ENCODE measurements at places on chromosomes 6 and 20. TPM values are rescaled to one million over a fixed set of nuclear protein-coding genes. Genes with fewer than 3 reads are reported as not detected.

DNA sequence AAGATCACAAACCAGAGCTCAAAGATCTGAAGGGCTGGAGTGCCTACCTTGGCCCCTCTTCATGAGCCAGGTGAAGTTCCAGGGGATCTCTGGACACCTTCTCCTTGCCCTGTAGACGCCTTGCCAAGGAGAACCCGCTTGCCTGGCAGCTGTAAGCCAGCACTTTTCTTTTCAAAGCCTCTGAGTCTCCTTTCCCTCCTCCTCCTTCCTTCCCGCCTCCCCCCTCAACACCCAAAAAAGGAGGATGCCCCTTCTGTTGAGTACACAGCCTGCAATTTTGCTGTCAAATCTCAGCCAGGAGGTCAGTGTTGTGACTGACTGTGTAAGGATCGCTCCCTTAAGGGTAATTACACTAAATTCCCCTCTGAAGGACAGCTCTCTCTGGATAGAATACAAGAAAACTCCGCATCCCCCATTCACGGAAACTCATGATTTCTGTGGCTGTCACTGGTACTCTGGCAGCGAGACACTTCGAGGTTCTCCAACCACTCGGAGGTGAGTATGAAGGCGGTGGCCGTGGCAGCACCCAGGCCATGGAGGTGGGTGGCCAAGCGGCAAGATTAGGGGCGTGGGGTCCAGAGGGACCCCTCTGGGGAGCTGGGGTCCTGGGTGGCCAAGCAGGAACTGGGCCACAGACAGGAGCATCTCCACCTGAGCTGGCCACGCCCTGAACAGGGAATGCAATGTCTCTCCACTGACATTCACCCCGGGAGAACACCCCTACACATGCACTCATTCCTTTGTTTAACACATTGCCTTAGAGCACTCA lies 23.2 kb upstream of the FOXP4 start:
- DNase-seq: no peak

GRCh38 chr6:22078288-22078687 lies 218.5 kb downstream of the PRL start:
- no peak for DNase-seq

DNA sequence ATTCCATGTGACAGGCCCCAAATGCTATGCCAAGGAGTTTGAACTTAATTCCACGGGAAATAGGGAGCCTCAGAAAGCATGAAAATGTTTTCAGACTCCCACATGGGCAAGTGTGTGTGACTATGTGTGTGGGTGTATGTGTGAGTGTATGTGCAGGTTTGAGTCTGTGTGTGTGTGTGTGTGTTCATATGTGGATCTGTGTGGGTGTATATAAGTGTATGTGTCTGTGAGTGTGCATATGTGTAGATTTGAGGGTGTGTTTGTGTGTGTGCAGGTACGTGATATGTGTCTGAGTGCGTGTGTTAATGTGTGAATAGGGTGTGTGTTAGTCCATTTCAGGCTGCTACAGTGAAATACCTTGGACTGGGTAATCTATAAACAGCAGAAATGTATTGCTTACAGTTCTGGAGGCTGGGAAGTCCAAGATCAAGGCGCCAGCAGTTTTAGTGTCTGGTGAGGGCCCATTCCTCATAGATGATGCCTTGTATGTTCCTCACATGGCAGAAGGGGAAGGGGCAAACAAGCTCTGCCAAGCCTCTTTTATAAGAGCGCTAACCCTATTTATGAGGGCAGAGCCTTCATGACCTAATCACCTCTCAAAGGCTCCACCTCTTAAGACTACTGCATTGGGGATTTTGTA lies 181.1 kb upstream of the TAB2 start:
- no peak for DNase-seq

DNA sequence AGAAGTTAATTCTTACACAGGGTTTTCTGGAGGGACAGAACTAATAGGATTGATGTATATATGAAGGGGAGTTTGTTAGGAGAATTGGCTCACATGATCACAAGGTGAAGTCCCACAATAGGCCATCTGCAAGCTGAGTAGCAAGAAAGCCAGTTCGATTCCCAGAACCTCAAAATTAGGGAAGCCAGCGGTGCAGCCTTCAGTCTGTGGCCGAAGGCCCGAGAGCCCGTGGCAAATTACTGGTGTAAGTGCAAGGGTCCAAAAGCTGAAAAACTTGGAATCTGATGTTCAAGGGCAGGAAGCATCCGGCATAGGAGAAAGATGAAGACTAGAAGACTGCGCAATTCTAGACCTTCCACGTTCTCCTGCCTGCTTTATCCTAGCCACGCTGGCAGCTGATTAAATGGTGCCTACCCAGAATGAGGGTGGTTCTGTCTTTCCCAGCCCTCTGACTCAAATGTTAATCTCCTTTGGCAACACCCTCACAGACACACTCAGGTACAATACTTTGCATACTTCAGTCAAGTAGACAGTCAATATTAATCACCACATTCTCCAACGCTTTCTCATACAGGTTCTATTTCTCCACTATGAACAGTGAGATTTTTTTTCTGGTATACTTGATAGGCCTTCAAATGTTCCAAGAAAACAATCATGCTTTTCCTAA lies 357.0 kb downstream of the LAMA2 start:
- DNase-seq: peak; percentile 2

- no peak for DNase-seq
Observed at GRCh38 chr6:89680150-89680549, 41.6 kb upstream of the LYRM2 start.

- no peak for DNase-seq
Observed at GRCh38 chr20:51026269-51026668, 3.4 kb upstream of the KCNG1 start.

ANKRD6 gene
- 5.6 TPM for total RNA-seq

DSN1 gene
- 39.8 TPM for total RNA-seq
